ENCODE measurements at places on chromosomes 16 and 17. TPM values are rescaled to one million over a fixed set of nuclear protein-coding genes. Genes with fewer than 3 reads are reported as not detected.

GRCh38 chr16:10828851-10829366, 10.3 kb upstream of the TVP23A start:
- peak; percentile 100 for DNase-seq

The KAT8 gene
- total RNA-seq = 59.1 TPM

DNA sequence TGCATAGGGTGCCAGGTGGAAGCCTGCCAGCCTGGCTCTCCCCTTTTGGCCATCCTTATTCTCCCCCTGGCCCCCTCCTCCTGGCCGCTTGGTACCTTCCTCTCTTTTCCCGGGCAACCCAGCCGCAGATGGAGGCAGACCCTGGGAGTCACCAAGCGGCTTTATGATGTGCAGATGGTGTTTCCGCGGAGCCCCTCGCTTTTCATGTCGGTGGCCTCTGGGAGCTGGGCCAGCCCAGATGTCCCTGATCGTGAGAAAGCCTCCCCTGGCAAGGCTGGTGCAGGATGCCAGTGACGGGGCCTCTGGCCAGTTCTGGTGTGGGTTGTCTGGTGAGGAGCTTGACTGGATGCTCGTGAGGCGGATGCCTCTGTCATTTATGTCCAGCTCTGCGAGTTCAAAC, 18.0 kb upstream of the BRD7 start:
- no peak for DNase-seq

DNA sequence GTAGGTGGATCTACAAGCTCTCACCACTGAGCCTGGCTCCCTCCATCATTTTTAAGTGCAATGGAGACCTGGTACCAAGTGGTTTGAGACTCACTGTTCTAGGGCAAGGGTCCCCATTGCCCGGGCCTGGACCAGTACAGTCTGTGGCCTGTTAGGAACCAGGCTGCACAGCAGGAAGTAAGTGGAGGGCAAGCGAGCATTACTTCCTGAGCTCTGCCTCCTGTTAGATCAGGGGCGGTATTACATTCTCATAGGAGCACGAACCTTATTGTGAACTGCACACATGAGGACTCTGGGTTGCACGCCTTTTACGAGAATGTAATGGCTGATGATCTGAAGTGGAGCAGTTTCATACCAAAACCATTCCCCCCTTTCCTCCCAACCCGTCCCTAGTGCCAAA, 6.8 kb upstream of the ZNF594 start:
- no peak for DNase-seq

The SLFN12L gene
- total RNA-seq = not detected

- DNase-seq = no peak
Observed at GRCh38 chr16:14338236-14338635, 267.1 kb downstream of the MRTFB start.

The ITGAX gene
- 0.46 TPM for total RNA-seq

DNA sequence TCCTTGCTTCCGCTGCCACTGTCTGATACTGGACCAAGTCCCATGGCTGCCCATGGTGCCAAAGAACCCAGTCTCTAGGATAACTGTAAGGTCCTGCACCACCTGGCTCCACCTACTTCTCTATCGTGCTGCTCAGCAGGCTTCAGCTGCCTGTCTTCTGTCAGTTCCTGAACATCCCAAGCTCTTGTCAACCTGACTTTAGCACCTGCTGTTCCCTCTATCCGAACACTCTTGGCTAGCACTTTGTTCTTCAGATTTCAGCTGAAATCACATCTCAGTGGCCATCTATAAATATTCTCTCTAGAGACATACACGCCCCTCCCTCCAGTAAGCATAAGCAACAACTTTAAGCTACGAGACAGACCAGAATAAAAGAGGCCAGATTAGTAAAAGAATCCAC, 15.0 kb upstream of the TMEM101 start:
- no peak for DNase-seq

The HSF5 gene
- total RNA-seq = not detected

The ZFP3 gene
- 0.40 TPM for total RNA-seq

DNA sequence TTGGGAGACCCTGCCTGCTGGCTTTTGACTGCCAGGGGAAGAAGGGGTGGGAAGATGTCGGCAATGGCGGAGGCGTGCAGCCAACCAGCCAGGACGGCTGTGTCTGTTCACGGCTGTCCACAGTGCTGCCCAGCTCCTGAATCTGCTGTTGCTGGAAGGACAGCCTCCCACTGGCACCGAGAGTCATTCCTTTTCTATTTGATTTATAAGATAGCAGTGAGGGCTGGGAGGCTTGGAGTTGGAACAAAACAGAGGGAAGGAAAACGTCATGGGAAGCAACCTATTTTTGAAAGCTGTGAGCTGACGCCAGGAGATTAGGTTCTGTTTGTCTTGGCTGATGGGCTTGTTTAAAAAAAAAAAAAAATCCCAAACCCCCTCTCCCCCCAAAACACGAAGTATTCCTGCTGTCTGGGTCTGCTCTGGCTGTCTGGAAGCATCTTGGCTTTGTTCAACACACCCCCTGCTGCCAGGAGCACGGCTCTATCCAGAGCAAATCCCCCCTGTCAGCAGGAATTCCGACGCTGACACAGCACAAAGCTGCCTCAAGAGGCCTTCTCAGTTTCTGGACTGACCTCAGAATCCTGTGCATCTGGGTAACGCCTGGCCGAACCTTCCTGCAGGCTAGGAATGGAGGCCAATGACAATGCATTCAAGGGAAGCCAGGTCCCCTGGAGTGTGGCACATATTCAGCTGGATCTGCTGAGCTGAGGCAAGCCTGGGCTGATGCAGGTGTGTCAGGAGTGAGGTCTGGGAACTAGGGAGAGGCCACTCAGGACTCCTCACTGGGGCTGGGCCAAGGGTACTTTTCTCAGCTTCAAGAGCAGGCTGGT, 41.0 kb upstream of the SREBF1 start:
- DNase-seq = peak; percentile 82

DNA sequence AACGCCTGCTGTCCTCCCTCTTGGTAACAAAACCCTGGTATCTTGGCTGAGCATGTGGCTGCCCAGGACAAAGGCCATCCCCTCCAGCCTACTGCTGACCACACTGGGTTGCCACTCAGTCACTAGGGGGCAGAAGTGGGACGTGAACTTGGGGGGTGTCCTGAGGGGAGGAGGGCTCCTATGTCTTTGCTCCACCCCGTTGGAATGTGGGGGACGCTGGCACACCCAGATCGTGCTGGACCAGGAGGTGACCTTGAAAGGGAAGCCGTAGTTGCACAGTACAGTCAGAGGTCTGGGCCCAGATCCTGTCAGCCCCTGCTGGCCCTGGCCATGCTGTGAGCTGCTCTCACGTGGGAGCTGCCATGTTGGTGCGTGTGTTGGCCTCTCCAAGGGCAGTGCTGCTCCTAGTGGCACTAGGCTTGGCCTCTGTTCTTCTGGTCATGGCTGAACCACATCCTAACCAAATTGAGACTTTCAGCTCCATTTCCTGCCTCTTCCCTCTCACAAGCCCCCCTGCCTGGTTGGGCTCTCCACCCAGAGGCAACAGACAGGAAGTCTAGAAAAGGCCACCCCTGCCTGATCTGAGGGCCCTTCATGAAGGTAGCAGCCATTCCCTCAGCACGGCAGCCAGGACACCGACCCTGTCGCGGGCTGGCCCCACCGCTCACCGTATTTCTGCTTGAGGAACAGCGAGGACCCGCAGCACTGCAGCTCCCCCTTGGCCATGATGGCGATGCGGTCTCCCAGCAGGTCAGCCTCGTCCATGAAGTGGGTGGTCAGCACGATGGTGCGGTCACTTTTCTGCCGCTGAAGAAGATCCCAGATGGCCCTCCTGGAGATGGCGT, 29.0 kb upstream of the RNPS1 start:
- DNase-seq = peak; percentile 24

DNA sequence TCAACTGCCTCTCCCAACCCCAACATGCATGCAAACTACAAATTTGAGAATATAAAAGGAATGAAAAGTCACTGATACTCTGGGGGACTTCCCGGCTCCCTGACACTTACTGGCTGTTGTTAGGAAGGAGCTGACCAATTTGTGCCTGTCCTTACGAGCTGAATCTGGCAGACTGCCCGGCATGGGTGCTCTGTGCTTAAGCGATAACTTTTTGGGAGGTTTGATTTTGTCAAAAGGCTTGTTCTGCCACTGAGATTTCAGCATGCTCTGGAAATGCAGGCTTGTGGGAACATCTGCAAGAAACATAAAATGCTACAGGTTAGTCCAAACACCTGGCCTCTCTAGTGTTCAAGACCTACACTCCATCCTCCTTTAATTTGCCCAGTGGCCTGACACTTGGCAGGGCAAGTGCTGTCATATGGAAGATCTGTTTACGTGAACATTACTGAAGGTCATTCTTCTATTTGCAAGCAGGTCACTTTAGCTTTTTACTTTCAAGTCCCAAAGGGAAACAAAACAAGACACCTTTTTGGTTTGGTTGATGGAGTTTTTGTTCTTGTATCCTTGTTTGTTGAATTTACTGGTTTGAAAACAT, 40.6 kb downstream of the STH start:
- DNase-seq = no peak

DNA sequence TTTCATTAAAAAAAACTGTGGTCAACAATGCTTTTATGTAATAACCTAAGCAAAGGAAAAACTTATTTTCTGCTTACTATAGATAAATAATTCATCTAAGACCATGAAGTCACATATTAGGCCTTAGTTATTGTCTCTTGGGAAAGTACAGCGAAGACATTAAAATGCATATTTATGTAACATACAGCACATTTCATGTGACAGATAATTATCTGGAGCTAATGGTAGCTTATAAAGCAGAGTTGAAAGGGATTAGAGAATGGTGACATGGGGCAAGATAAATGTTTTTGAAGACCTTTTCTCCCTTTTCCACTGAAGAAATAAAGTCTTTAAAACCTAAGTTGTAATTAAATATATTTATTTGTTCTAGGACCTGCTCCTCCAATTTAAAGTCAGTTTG, 9.7 kb downstream of the MEIOC start:
- DNase-seq = no peak

GRCh38 chr16:85673529-85674417, 15.0 kb downstream of the GINS2 start:
- DNase-seq = peak; percentile 30

DNA sequence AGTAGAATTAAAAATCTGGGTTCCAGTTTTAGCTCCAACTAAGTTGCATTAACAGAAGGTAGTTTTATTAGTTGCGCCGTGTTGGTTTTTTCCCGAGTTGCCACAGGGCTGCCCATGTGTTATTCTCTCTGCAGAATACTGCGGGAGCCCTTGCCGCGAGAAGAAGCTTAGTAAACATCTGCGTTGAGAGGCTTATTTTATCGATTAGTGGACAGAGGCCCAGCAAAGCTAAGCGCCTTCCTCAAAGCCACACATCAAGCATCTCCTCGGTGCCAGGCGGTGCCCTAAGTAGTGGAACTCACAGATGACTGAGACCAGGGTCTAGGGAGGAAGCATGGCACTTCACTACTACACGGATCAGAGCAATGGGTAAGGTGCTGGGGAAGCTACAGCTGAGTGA, 212.3 kb upstream of the IRX5 start:
- DNase-seq = no peak

GRCh38 chr16:85911251-85911930, 12.4 kb downstream of the IRF8 start:
- DNase-seq = no peak

- peak; percentile 97 for DNase-seq
Observed at GRCh38 chr17:41464682-41465081, 2.5 kb downstream of the KRT32 start.

DNA sequence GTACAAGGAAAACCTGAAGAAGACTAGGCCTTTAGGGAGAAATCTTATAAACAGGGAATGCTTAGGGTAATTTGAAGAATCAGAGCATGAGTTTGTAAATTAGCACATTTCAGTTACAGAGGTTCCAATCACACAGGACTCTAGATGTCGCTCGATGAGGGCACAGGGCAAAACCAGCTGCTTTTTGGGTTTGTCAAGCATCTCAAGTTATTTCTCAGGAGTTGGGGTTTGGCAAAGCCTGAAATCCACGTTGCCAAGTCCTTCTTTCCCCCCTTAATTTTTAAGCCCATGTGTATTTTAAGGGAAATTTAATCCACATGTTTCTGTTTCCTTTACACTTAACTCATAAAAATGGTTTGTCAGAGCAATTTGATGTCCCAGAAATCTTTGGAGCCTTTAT, 146.9 kb downstream of the ANKFN1 start:
- DNase-seq = no peak

DNA sequence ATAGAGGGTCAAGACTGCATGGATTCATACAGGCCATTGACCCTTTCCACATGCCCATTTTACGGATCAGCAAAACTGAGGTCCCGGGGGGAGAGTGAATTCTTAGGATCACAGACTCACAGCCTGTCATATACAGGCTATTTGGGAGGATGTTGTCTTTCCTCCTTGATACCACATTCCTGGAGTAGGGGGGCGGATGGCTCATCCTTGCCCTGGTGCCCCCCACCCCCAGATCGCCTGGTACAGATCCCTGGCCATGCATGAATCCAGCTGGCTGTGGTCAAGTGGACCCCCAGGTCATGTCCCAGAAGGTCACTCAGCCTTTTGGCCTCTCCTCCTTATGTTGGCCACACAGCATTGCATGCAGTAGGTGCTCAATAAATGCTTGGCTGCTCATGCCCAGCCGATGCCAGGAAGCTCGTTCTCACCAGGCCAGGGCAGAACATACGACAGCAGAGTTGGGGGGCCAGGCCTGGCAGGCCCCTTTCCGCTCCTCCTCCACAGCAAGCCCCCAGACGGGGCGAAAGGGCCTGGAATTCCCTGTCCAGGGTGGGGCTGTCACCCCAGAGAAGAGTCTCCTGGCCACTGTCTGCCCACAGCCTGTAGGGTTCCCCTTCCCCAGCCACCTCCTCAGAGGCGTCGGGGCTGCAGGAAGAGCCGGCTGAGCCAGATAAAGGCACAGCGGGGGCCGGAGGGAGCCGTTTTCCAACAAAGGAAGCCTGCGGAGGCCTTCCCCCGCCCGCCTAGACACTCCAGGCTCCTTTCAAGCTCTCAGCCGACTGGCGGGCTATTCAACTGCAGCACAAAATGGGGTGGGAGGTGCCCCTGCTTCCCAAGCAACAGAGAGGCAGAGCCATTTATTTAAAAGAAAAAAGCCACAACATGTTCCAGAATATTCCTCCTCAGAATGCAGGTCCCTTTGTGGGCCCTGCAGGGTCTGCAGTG, 215.7 kb upstream of the CIBAR2 start:
- no peak for DNase-seq

DNA sequence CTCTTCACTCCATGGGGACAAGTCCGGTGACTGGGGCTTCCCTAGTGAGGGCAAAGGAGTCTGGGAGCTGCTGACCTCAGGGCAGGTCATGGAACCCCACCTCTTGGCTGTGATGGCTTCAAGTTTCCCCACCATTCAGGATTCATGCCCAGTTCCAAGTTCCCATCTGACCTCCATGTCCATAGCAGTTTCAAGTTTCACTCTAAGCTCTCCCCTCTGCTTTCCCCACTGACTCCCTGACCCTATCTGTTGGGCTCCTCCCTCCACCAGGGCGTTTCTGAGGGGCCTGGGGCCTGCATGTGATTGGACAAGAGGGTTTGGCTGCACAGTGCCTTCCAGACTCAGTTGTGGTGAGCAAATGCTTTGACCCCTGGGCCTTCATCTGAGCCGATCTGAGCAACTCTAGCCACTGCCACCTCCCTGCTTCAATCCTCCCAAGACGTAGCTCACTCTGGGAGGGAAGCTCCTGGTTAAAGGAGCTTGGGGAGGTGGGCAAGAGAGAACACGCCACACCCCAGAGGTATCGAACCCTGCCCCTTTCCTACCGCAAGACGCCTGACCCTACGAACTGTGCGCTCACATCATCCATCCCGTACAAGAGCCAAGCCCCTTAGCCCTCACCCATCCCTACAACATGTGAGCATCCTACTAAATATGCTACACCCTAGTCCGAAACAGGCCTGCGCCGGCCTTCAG, 8.3 kb downstream of the ZNF629 start:
- no peak for DNase-seq

Measured in MG63 (cell line).